CD8-positive, alpha-beta memory T cell (primary cell): ENCODE measurements at places on chromosomes 3 and 15.
A peak's percentile ranks its signal among the peaks of the same experiment; 100 is the strongest.

DNA sequence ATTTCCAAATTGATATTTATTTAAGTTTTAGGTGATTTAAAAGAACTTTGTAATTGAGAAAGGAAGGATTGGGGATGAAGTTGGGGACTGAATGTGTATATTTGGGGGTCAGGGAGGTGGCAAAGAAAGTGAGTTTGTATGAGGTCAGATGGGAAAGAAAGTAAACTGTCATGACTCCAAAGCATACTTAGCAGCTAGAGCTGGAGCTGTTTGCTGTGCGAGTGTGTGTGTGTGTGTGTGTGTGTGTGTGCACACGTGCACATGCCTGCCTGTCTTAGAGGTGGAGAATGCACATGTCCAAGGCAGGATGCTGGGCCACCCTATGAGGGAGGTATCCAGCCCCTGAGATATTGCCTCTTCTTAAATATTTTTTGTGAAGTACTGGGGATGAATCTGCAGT, 21.0 kb downstream of the BOC start:
- no peaks in the 10 kb centered on the region for H3K36me3 ChIP-seq
- no peaks in the 10 kb centered on the region for H3K27me3 ChIP-seq
- H3K27ac ChIP-seq = no peak overlapping the region
- no peak overlapping the region for H3K4me3 ChIP-seq
- no peak for DNase-seq
- no peaks in the 10 kb centered on the region for H3K4me1 ChIP-seq

DNA sequence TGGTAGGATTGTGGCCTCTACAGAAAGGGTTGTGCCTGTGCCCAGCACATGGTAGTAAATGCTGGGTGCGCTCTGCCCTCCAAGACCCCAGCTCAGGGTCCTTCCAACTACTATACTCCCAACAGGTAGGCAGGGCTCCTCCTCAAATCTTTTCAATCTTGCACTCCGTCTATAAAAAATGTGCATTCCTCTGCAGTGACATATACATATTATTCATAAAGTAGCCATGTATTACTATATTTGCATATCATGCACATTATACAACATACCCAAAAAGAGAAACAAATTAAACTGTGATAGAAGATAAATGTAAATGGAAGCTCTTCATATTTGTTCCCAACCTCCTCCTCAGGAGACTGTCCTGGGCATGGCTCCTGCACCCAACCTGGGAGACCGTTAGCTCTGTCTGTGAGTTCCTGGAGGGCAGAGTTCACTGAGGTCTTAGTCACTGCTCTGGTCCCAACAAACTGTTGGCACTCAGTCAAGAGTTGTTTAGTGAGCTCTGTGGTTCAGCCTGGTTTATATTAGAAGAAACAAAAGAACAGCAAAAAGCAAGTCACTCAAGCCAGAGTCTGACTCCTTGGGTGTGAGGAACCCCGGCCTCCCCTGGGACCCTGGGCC, 47.7 kb upstream of the GRIP2 start:
- no peaks in the 10 kb centered on the region for H3K4me1 ChIP-seq
- no peaks in the 10 kb centered on the region for H3K27me3 ChIP-seq
- no peak for DNase-seq
- H3K27ac ChIP-seq = no peak overlapping the region
- no peak overlapping the region for H3K4me3 ChIP-seq

- H3K27ac ChIP-seq = no peak overlapping the region
- no peak overlapping the region for H3K4me3 ChIP-seq
- no peak for DNase-seq
- H3K27me3 ChIP-seq = no peaks in the 10 kb centered on the region
- no peaks in the 10 kb centered on the region for H3K36me3 ChIP-seq
These were observed 11.8 kb upstream of the UACA start for GRCh38 chr15:70775160-70775559.

DNA sequence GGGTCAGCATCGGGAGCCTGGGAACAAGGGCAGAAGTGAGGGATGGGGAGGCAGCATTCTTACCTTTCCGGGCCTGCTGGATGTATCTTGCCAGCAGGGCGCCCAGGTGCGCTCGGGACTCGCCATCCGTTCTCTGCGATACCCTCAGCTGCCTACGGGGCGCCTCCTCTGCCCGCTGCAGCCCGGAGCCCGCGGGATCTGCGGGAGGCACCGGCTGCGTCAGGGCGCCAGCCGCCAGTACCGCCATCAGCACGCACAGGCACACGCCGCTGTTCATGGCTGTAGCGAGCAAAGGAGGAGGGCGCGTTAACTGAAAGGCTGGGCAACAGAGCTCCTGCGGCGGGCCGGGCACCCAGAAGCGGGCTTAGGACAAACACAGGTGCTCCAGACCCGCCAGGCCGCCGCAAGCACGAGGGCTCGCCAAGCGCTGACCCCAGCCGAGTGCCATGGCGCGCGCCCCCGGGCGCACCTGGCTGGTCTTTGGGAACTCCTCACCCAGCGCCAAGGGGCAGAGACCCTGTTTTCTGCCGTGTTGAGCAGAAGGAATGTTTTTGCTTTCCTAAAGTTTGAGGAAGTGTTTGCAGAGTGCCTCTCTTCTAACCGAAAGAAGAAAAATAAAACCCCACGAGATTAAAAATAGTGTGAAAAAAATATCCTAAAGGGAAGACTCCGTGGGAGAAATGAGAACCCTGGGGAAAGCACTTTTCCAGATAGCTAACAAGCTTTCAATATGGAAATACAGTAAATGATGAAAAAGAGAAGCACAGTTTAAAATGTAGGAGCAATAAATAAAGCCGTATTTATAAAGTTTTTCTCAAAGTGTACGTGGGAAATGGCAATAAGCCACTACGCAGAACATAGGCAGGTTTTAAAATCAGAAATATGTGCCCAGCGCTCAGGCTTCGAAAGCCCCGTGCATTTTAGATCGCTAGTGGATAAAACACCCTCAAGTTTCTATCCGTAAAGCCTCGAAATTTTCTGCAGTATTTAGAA, 2.3 kb downstream of the CCK start:
- peak; percentile 10 for DNase-seq
- H3K36me3 ChIP-seq = no peaks in the 10 kb centered on the region
- H3K4me3 ChIP-seq = no peak overlapping the region
- H3K27me3 ChIP-seq = peaks cover 23% of the 10 kb centered on the region
- no peaks in the 10 kb centered on the region for H3K4me1 ChIP-seq

- no peaks in the 10 kb centered on the region for H3K36me3 ChIP-seq
- H3K4me1 ChIP-seq = no peaks in the 10 kb centered on the region
- DNase-seq = no peak
- no peaks in the 10 kb centered on the region for H3K27me3 ChIP-seq
These were observed 590.0 kb upstream of the ROBO1 start for GRCh38 chr3:80357761-80358160.

DNA sequence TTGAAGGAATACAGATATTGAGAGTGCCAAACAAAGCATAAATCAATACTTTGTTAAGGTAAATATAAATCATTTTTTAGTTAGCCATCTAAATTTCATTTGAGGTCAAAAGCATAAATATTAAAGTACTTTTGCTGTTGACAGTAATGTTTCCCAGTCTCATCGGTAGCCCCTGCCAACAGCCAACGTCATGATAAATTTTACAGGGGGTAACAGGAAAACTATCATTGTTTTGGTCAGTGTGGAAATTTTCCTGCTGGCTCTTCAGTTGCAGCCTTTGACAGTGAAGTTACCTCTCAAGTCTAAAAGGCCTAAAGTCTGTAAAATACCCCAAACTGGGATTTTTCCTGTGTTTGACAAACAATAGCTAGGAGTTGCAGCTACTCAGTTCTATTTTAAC, 37.3 kb upstream of the TTC14 start:
- H3K4me1 ChIP-seq = no peaks in the 10 kb centered on the region
- H3K27ac ChIP-seq = no peak overlapping the region
- no peaks in the 10 kb centered on the region for H3K27me3 ChIP-seq
- no peaks in the 10 kb centered on the region for H3K36me3 ChIP-seq
- DNase-seq = no peak

DNA sequence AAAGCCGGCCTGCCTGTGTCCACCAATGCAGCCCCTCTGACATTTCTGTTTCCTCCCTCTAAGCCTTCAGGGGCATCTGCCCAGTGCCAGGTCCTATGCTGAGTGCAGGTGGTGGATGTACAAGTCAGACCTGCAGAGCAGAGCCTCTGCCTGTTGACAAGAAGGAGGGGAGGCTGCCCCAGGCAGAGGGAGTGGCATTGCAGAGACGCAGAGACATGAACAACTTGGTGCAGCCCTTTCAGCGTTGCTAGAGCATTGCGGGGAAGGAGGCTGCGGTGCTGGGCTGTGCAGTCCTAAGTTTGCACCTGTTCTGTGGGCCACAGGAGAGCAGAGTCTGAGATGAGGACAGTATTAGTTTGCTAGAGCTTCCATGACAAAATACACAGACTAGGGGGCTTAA, 65.2 kb downstream of the LSM3 start:
- H3K27me3 ChIP-seq = no peaks in the 10 kb centered on the region
- no peaks in the 10 kb centered on the region for H3K36me3 ChIP-seq
- no peak for DNase-seq
- no peak overlapping the region for H3K27ac ChIP-seq
- no peak overlapping the region for H3K4me3 ChIP-seq
- H3K4me1 ChIP-seq = no peaks in the 10 kb centered on the region

DNA sequence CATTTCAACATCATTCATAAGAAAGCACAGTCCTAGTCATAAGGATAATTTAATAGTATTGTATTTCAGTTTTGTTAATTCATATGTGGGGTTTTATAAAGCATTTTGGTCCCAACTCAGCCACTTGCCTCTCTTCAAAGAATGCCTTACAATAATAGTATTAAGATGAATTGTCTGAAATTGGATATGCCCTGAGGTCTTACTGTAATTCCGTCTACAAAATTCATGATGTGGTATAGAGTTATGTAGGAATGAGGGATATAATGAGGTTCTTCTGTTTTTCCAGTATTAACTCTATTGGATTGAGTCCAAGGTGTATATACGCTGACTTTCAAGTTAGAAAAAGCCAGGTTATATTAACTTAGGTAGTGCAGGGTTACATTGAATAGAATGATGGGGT, 177.0 kb downstream of the GOLIM4 start:
- no peak overlapping the region for H3K27ac ChIP-seq
- H3K27me3 ChIP-seq = no peaks in the 10 kb centered on the region
- H3K4me1 ChIP-seq = no peaks in the 10 kb centered on the region
- H3K4me3 ChIP-seq = no peak overlapping the region
- DNase-seq = no peak

GRCh38 chr15:33086500-33087121, 107.9 kb downstream of the FMN1 start:
- H3K4me1 ChIP-seq = peaks cover 5% of the 10 kb centered on the region
- no peak overlapping the region for H3K4me3 ChIP-seq

DNA sequence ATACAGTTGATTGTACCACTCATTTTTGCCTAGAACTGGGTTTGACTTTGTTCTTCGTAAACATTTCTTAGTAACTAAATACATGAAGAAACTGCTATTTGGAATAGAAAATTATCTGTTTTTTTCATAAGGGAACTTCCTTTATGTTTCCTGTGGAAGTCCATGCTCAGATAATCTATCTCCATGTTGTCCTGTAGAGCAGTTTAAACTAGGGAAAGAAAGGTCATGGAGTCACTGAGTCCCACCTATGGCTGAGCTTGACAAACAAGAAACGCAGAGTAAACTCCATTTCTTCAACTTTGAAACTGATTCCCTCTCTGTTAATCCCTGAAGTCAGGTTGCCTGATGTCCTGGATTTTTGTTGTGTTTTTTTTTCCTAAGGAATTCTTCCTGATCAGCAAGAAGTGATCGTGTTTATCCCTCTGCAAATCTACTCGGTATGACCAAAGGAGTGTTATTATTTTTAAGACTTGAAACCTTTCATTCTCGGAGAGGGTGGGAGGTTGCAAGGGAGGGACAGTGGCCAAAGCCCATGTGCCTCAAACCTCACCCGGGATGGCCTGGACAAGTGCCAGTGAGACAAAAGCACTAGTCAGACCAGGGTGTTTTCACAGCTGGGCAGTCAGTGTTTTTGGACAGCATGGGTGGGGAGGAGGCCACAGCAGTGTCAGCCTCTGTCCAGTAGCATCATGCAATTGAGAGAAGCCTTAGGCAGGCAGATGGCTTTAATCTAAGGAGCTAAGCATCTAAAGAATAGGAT, 129.8 kb upstream of the PHLDB2 start:
- no peaks in the 10 kb centered on the region for H3K27me3 ChIP-seq
- H3K36me3 ChIP-seq = no peaks in the 10 kb centered on the region
- H3K27ac ChIP-seq = no peak overlapping the region
- DNase-seq = no peak

GRCh38 chr3:136247855-136248590, 2.1 kb upstream of the PCCB start:
- no peaks in the 10 kb centered on the region for H3K36me3 ChIP-seq
- no peak overlapping the region for H3K4me3 ChIP-seq
- DNase-seq = no peak
- peaks cover 15% of the 10 kb centered on the region for H3K4me1 ChIP-seq

DNA sequence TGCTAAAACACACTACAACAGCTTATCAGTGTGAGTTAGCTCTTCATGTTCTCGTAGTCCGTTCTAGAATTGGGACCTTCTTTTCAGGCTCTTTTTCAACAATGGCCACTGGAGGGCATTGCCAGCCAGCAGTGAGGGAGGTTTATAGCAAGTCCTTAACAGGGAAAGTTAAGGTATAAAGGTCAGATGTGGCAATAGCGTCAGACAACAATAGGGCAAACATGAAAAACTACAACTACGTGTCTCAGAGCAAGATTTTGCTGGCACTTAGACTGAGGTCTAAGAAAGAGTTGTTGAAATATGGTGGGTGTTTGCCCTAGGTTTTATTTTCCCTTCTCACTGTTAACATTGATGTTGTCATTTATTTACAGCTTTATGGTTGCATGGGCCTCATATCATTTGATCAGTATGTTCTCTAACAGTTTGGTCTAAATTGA, 161.4 kb downstream of the GMNC start:
- no peaks in the 10 kb centered on the region for H3K27me3 ChIP-seq
- no peak overlapping the region for H3K27ac ChIP-seq
- H3K36me3 ChIP-seq = no peaks in the 10 kb centered on the region
- H3K4me1 ChIP-seq = no peaks in the 10 kb centered on the region
- DNase-seq = no peak
- H3K4me3 ChIP-seq = no peak overlapping the region

GRCh38 chr3:193829781-193830180, 236.8 kb downstream of the OPA1 start:
- no peak overlapping the region for H3K27ac ChIP-seq
- no peak overlapping the region for H3K4me3 ChIP-seq
- no peaks in the 10 kb centered on the region for H3K4me1 ChIP-seq
